Glomerular endothelial cell (primary cell): ENCODE measurements at places on chromosomes 2 and 18. TPM values are rescaled to one million over a fixed set of nuclear protein-coding genes. Genes with fewer than 3 reads are reported as not detected.

Gene CMPK2
- 6.2 and 36.6 TPM in 2 replicates for total RNA-seq

Gene PAX8
- 21.9 and 30.2 TPM in 2 replicates for total RNA-seq

Gene EFR3B
- total RNA-seq, result 0.92 and 1.5 TPM in 2 replicates

Gene EFHD1
- 1.6 and 1.9 TPM in 2 replicates for total RNA-seq

- no peak for DNase-seq
These were observed 42.4 kb upstream of the BIN1 start for GRCh38 chr2:127149384-127149783.

DNA sequence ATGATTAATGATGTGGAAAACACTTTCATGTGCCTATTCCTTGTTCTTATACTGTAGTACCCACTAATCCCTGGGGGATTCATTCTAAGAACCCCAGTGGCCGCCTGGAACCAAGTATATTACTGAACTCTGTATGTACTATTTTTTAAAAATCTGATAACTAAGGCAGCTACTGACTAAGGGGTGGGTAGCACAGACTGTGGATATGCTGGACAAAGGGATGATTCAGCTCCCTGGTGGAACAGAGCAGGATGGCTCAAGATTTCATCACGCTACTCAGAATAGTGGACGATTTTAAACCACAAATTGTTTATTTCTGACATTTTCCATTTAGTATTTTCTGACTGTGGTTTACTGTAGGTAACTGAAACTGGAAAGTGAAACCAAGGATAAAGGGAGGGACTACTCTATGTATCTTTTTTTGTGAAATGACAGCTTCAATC, 41.8 kb upstream of the CDC42EP3 start:
- DNase-seq, result no peak

DNA sequence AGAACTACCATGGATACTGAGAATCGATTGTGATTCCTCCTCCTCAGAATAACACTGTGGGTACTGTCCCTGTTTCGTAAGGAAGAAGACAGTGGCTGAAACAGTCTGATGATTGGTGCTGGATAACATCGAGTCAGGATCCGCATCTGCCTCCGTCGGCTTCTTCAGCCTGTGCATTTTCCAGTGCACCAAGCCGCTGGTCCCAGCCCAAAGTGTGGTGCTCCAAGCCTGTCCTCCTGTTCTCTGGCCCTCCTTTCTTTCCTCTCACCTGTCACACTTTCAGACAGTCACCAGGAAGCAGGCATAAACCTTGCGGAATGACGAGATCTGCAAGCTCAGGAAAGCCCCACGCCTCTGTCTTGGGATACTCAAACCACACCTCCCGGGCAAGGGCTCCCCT, 30.6 kb downstream of the PTGR3 start:
- DNase-seq, result no peak

DNA sequence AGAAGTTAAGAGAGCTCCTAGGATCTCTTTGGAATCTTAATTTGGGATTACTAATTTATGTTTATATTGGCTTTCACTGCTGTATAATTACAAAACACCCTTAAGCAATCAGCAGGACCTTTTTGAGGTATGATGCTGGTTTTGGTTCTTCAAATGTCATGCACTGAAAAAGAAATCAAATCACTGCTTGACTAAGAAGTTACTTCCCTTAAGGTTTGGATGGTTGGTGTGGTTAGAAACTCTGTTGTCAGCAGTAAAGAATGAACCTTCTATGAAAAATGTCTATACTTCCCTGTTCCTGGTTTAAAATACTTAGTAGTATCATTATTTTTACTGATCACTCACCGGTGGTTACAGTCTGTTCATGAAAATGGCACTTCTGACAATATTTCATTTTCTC, 5.5 kb downstream of the COLEC12 start:
- no peak for DNase-seq

DNA sequence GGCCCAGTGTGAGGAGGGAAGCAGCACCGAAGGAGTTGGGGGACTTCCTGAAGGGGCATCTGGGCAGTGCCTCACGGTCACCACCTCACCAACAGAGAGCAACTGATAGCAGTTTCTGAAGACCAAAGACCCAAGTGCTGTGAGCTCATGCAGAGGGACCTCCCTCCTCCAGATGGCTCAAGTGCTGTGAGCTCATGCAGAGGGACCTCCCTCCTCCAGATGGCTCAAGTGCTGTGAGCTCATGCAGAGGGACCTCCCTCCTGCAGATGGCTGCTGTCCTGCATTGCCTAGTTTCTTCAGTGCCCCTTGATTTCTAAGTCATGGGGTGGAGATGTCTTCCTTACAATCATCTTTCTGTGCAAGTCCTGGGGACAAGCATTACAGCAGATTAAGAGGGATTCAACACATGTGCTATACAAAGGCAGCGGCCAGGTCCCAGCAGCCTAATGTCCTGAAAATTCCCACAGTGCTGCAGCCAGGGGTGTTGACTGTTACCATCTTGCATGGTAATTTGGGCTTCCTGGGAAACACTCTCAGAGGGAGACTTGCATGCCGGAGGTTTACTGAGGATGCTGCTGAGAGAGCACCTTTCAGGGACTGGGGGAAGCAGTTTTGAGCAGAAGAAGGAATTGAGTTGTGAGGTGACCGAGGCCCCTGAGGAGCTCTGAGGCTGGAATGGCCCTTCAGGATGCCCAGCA, 409.3 kb downstream of the GALR1 start:
- no peak for DNase-seq

- DNase-seq, result no peak
These were observed 28.8 kb downstream of the FBLN7 start for GRCh38 chr2:112166806-112167499.

GRCh38 chr18:78107363-78107762, 857.7 kb downstream of the GALR1 start:
- DNase-seq, result no peak

GRCh38 chr2:112579241-112579640, 5.2 kb upstream of the CHCHD5 start:
- DNase-seq, result no peak
